ENCODE measurements at places on chromosomes 2 and 18. TPM values are rescaled to one million over a fixed set of nuclear protein-coding genes. Genes with fewer than 3 reads are reported as not detected.

DNA sequence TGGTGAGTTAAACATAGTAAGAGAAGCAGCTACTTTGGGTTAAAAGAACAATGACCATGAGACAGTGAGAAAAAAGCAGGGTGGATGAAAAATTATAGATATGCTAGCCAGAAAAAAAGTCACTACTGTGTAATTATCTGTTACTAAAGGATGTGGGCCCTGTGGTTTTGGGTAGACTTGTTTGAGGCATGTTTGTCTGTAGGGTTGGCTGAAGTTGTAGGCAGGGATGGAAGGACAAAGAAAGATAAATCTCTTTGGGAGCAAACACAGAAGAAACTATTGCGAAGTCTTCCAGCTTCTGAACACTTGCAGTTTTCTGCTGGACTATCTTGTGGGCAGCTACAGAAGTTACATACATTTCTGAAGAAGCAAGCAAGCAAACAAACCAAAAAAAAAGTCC lies 28.2 kb downstream of the RND3 start:
- no peak overlapping the region for H3K4me3 ChIP-seq
- no peaks in the 10 kb centered on the region for H3K4me1 ChIP-seq
- H3K36me3 ChIP-seq, result no peaks in the 10 kb centered on the region
- no peak for DNase-seq
- H3K27ac ChIP-seq, result no peak overlapping the region

The RPRM gene
- total RNA-seq, result not detected

The IL1RN gene
- 1,539 TPM for total RNA-seq

The RAX gene
- total RNA-seq, result not detected

GRCh38 chr2:16050908-16051489 lies 110.6 kb downstream of the MYCN start:
- H3K4me3 ChIP-seq, result no peak overlapping the region
- H3K4me1 ChIP-seq, result no peaks in the 10 kb centered on the region
- H3K36me3 ChIP-seq, result no peaks in the 10 kb centered on the region
- DNase-seq, result no peak
- no peaks in the 10 kb centered on the region for H3K27me3 ChIP-seq
- H3K27ac ChIP-seq, result no peak overlapping the region

DNA sequence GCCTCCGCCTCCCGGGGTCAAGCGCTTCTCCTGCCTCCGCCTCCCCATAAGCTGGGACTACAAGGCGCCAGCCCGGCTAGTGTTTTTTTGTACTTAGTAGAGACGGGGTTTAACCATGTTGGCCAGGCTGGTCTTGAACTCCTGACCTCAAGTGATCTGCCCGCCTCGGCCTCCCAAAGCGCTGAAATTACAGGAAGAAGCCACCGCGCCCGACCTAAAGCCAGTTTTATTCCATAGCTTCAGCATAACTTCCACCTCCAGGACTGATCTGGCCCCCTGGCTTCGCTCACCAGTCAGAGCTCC lies 783 bp upstream of the TXNL4A start:
- H3K4me3 ChIP-seq, result peak overlapping the region; percentile 79
- H3K4me1 ChIP-seq, result peaks cover 9% of the 10 kb centered on the region
- H3K27ac ChIP-seq, result peak overlapping the region; percentile 99
- H3K36me3 ChIP-seq, result no peaks in the 10 kb centered on the region
- no peak for DNase-seq

The GREB1L gene
- 0.12 TPM for total RNA-seq

The TNFAIP6 gene
- not detected for total RNA-seq

DNA sequence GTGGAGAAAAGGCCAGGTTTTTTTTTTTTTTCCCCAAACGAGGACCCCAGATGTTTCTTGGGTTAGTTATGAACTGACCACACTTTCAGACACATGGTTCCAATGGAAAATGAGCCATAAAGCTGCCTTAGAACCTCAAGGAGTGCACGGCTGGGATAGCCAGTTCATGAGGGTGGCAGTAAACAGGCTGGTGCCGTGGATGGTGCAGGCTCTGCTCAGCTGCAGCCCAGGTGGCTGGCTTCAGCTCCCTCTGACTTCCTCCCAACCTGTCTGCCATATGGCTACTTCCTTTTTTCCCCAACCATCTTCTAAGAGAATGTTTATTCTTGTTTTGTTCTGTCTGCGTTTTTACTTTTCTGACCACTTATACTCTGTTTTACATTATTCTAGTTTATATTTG lies 109.8 kb upstream of the LMAN1 start:
- no peak for DNase-seq
- H3K36me3 ChIP-seq, result no peaks in the 10 kb centered on the region
- H3K4me1 ChIP-seq, result no peaks in the 10 kb centered on the region

DNA sequence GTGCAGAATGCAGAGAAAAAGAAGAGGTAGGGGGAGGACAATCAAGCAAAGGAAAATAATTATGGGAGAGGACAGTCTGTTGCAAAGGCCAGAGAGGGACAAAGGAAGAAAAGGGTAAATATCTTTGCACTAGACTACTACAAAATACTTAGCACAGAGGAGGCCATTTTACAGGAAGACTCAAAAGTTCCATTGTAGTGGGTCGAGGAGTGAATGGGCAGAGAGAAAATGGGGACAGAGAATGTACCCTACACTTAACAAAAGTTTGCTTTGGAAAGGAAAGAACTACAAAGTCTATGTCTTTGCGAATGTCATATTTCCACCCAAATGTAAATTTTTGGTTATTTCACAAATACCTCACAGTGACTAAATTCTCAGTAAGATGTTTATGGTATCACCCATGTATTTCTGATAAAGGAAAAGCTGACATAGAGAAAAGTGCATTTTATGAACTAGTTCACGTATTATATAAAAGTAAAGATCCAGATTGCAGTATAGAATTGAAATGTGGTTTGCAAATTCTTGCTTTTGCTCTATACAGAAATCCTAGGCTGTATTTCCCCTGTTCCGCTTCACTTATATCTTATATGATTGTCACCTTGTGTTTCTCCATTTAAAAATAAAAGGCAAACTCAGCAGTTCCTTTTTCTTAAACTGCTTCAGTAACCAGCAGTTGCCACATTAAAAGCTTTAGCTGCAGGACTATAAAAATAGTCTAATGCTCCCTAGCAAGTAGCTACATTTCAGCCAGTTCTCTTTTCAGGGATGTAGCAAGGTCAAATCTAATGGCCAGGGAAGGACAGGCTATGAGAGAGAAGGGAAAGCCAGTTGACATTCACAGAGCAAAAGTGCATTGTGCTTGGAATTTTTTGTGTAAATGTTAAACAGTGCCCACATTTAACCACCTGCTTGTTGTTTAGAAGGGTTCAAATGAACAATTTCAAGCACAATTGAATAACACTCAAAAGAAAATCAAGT lies 79.7 kb upstream of the CYTIP start:
- H3K27me3 ChIP-seq, result peaks cover 8% of the 10 kb centered on the region
- no peak for DNase-seq
- H3K27ac ChIP-seq, result no peak overlapping the region
- H3K36me3 ChIP-seq, result no peaks in the 10 kb centered on the region

DNA sequence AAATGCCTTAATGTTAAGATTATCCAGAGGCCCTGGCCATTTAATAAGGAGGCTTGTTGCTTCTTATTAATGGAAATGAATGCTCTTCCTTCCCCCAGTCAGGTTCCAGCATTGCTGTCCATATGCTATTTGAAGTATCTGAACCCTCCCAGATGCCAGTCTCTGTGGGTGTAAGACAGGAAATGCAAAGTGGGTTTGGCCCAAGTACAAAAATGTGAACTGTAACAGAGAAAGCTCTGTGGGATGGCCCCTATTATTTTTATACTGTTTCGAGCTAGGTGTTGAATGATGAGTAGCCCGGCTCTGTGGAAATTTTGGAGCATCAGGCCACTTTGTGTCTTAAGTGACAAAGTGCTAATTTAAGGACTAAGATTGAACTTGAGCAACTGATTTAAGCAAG lies 141.0 kb downstream of the UXS1 start:
- no peaks in the 10 kb centered on the region for H3K27me3 ChIP-seq
- H3K4me3 ChIP-seq, result no peak overlapping the region
- H3K4me1 ChIP-seq, result no peaks in the 10 kb centered on the region
- H3K27ac ChIP-seq, result no peak overlapping the region

The AKAIN1 gene
- not detected for total RNA-seq

DNA sequence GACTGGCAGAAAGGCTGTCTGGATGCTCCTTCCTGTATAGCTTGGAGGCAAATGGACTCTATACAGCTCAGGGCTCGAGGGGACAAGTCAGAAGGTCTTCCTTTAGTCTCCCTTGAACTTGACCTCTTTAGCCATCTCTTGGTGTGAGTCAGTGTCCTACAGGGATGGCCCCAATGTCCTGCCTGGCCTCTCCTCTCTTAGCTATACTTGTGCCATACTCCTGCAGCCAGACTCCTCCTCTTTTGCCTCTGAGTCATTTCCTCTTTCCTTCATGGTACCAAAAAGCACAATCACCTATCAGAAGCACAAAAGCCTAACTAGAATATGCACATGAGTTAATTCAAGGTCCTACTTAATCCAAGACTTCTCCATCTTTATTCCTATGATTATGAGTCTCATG lies 112.7 kb downstream of the XRCC5 start:
- H3K4me3 ChIP-seq, result no peak overlapping the region
- DNase-seq, result no peak
- no peak overlapping the region for H3K27ac ChIP-seq
- no peaks in the 10 kb centered on the region for H3K36me3 ChIP-seq
- H3K4me1 ChIP-seq, result peaks cover 6% of the 10 kb centered on the region
- H3K27me3 ChIP-seq, result no peaks in the 10 kb centered on the region

DNA sequence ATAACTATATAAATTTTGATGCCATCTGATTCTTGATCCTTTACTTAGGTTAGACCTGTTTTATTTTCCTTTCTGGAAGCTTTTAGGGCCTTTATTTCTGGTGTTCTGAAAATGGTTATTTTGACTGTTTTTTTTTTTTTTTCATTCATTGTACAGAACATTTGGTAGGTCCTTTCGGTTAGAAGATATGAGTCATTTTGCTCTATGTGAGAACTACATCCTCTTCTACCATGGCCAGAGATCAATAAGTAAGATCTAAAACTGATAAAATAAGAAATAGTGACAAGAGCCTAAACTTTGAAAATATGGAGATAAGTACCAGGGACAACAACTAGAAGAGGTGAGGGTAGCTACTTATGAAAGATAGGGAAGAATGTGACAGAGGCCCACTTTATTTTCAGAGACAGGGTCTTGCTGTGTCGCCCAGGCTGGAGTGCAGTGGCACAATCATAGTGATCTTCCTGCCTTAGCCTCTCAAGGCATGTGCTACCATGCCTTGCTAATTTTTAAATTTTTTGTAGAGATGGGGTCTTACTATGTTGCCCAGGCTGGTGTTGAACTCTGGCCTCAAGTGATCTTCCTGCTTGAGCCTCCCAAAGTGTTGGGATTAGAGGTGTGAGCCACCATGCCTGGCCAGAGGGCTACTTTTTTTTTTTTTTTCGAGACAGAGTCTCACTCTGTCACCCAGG lies 66.5 kb downstream of the EIF2AK3 start:
- no peaks in the 10 kb centered on the region for H3K36me3 ChIP-seq
- H3K4me3 ChIP-seq, result no peak overlapping the region
- no peak overlapping the region for H3K27ac ChIP-seq
- H3K4me1 ChIP-seq, result no peaks in the 10 kb centered on the region
- H3K27me3 ChIP-seq, result no peaks in the 10 kb centered on the region
- DNase-seq, result no peak

The MDH1B gene
- total RNA-seq, result 0.85 TPM

DNA sequence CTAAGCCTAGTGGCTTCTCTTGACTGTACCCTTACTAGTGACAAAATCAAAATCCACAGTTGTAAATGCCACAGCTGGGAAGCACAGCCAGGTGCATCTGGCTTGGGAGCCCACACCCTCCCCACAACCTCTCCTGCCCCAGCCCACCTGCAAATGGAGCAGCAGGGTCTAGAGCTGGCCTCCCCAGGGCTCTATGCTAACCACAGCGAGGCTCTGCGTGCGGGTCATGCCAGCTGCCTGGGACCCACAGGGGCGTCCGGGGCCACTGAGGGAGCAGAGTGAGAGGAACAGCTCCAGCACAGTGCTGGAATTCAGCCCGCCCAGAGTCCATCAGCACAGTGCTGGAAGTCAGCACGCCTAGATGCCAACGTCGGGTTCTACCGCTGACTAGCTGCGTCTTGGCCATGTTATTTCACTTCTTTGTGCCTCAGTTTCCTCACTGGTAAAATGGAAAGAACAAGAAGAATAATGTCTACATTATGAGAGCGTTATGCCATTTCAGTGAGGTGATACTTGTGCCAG lies 109.1 kb upstream of the ID2 start:
- H3K27me3 ChIP-seq, result no peaks in the 10 kb centered on the region
- DNase-seq, result no peak
- no peak overlapping the region for H3K27ac ChIP-seq
- peaks cover 24% of the 10 kb centered on the region for H3K4me1 ChIP-seq
- no peaks in the 10 kb centered on the region for H3K36me3 ChIP-seq
- no peak overlapping the region for H3K4me3 ChIP-seq

GRCh38 chr2:36354811-36355150 lies 797 bp upstream of the CRIM1 start:
- peak overlapping the region; percentile 95 for H3K27ac ChIP-seq
- H3K4me1 ChIP-seq, result peaks cover 71% of the 10 kb centered on the region
- no peaks in the 10 kb centered on the region for H3K36me3 ChIP-seq
- no peaks in the 10 kb centered on the region for H3K27me3 ChIP-seq
- no peak for DNase-seq

The DTNA gene
- total RNA-seq, result 75.0 TPM

DNA sequence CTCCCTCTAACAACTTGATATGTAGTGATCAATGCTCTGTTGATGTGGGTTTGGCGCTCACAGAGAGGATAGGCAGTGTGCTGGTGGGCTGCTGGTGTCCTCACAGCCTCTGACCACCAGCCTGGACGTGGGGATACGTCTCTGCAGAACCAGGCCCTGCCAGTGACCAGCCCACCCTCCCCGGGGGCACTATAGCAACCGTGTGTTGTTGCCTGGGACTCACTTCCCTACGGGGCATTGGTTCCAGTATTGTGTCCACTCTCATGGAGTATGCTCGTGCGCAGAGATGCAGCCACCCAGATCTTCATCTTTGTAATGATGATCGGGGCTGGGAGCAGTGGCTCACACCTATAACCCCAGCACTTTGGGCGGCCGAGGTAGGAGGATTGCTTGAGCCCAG lies 180.1 kb downstream of the LDLRAD4 start:
- DNase-seq, result no peak
- no peak overlapping the region for H3K4me3 ChIP-seq
- H3K27me3 ChIP-seq, result no peaks in the 10 kb centered on the region

DNA sequence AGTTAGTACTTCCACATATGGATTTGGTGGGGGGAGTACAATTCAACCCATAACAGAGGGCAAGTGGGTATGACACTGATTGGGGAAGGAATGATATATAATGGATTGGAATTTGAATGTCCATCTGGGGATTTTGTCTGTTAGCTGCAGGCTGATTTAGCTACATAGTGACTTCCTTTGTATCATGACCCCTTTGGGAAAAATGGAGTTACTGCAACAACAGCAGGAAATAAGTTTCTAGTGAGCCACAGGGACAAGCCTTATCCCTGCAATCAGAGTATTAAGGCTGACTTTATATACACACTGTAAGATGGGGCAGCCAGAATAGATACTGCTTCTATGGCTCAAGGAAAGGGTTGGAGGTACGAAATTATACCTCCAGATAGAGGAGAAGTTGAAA lies 404.4 kb upstream of the MEIS1 start:
- no peaks in the 10 kb centered on the region for H3K4me1 ChIP-seq
- no peak overlapping the region for H3K27ac ChIP-seq
- no peaks in the 10 kb centered on the region for H3K36me3 ChIP-seq

- H3K4me3 ChIP-seq, result no peak overlapping the region
- no peak for DNase-seq
- H3K27ac ChIP-seq, result no peak overlapping the region
- H3K27me3 ChIP-seq, result peaks cover 12% of the 10 kb centered on the region
- no peaks in the 10 kb centered on the region for H3K36me3 ChIP-seq
These were observed 13.6 kb downstream of the CIB4 start for GRCh38 chr2:26627350-26628105.

Data from esophagus squamous epithelium (tissue), 5 donors.